Brain microvascular endothelial cell (primary cell): ENCODE measurements at places on chromosomes 11 and 22.

GRCh38 chr22:27185760-27186302 lies 528.4 kb downstream of the MIAT start:
- DNase-seq, result no peak

- DNase-seq, result no peak
Observed at GRCh38 chr22:30282616-30283046, 6.7 kb downstream of the CASTOR1 start.

DNA sequence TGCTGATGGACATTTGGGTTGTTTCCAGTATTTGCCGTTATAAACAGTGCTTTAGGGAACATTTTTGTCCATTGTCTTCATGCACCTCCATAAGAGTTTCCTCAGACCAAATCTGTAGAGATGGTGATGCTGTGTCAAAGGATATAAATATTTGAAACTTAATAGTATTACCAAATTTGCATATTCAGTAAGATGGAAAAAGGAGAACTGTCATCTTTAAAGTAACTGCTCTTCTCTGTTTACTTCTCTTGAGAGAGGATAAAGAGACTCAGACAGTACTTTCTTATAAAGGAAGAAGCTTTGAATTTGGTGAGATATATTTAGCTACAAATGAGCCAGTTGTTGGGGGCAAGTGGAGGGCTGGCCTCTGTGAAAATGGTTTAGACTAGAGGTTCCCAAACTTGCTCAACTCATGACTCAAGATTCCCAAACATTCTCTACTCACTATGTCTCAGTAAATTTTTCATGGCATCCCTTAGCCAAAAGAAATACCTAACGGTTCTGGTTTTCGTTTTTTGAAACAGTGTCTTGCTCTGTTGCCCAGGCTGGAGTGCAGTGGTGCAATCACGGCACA lies 26.2 kb downstream of the SHISA8 start:
- no peak for DNase-seq

DNA sequence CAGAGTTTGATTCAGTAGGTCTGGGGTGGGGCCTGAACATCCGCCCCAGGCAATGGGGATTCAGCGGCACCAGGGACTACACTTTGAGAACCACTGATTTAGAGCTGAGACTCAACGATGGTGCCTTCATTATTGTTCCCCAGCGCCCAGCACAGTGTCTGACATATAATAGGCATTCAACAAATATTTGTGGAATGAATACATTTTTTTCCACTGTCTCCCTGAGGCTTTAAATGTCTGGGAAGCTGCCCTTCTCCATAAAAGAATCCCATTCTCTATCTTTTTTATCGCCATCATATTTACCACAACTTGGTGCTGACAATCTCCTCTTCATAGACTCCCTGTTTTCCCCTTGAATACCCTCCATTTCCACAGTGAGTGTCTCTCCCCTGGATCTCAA lies 23.6 kb upstream of the LMO2 start:
- DNase-seq, result no peak

DNA sequence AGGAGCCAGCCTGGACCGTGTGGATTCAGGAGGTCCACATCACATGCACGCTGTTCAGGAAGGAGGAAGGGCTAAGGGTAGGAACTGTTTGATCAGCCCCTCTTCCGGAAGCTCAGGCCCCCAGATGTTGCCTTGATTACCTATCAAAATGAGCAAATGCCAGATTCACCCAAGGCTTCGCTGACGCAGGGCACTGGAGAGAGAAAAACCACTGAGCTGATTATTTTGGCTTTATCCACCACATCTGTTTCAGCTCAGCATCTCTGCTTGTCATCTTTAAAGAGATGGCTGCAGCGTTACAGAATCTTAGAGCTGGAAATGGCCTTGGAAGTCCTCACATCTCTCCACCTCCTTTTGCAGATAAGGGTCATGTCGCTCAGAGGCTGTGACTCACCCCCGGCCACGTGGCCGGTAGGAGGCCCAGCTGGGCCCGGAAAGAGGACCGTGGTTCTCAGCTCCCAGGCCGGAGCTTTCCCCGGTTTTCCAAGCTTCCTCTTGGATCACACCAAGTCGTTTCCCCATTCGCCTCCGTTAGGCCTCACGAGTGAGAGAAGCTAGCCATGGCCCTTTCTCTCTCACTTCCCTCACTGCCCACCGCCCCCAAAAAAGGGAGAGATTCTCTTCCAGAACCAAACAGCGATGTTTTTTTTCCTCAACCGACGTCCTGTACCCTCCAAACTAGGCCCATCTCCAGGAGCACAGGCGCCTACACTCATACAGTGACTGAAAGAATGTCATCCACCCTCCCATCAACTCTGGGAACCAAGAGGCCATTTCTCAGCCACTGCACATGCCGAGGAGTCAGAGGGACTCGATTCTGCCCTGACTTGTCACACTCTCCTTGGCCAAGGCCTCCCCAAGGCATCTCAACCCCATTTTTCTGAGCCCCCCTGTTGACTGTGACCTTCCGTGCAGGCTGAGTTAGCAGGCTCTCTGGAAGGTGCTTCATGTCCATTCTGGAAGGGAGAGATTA lies 37.6 kb downstream of the LIF start:
- peak; percentile 89 for DNase-seq

GRCh38 chr11:5081405-5081804 lies 12.0 kb downstream of the OR52E1 start:
- DNase-seq, result no peak

DNA sequence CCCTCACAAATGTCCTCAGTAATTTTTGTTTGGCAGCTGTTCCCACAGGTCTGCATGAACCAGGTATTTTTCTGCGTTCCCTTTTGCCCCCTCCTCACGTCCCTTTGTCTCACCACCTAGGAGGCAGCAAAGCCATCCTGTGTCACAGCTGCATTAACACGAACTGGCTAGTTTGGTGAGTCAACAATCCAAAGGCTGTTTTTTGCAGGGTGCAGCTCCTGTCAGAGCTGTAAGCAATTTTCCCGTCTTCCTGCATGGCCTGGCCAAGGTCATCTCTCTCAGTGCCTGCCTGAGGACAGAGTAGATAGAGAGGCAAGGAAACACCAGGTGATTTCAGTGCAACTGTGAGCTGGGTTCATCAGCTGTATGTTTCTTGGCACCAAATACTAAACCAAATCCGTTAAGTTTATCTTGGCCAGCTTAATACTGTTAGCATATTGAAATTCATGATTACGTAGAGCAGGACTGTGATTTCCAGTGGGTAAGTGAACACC lies 20.6 kb upstream of the VSIG10L2 start:
- DNase-seq, result no peak

DNA sequence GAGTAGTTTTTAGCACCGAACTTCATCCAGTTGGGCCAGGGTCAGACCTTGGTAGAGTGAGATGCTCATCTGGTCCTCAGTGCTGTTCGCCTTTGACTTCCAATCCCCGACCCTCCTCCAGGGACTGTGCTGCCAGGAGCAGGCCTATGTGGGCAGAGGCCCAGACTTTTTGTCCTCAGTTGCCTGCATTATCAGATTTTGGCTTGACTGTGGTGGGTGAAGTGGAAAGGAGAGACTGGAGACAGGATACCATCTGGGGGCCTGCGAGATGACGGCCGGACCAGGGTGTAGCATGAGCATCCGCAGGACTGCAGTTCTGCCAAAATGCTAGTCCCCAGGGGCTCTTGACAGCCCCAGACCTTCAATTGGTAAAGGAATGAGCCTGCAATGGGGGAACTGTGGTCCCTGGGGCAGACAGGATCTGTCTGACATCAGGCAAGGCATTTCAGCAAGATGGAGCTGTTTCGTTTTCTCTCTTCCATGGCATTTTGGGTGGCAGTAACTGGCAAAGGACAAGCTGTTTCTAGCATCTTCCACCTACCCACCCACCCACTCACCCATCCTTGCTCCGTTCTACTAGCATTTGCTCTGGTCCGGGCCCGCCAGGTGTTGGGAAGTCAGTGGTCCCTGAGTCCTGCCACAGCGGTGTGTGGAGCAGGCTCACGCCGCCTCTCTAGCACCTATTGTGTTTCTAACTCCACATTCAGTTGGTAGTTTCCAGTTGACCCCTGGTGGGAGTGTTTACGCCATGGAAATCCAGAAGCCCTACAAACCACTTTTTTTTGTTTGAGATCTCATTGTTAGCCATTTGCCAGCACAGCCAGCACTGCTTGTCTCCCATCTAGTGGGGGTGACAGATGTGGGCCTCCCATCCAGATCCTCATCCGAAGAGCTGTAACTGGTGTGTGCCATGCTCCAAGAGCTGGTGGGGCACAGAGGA lies 53.5 kb downstream of the OTOG start:
- DNase-seq, result no peak

DNA sequence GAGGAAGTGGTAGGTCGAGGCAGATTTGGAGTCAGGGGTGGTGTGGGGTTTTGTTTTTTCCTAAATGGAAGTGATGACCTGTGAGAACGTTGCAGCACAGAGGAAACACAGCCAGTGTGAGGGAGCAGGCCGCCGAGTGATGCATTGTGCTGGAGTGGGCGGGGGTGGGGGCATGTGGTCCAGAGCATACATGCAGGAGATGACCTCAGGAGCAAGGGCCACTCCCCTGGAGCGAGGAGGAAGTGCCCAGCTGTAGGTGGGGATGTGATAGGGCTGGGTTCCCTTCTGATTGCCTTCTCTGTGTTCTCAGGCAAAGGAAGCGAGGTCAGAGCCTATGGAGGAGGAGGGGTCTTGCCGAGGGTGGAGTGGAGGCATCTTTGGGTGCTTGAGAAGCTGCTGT lies 81.4 kb downstream of the PPP6R3 start:
- no peak for DNase-seq

DNA sequence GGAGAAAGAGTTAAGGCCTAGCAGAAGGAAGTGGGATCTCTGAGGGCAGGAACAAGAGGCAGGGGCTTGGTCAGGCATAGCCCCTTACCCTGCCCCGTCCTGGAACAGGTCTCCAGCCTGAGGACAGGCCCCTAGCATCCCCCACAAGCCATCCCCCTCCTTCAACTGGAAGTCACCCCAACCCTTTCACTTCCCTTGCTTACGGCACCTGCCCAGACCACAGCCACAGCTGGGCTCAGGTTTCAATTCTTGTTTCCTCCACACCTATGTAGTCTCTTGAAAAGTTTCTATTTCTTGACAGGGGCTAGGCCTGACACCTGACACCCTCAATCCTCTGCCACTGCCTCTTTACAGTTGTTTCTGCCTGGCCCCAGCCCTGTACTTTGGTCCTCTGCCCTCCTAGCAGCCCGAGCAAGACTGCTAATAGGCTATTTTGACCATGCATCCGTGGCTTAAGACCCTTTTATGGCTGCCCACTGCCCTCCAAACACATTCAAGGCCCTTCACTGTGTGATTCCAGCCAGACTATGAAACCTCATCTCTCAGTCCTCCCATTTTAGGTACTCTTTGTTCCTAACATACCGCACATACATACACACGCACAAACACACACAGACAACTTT lies 10.9 kb upstream of the FCHSD2 start:
- DNase-seq, result no peak

GRCh38 chr22:36470994-36471331 lies 10.5 kb downstream of the TXN2 start:
- peak; percentile 43 for DNase-seq

DNA sequence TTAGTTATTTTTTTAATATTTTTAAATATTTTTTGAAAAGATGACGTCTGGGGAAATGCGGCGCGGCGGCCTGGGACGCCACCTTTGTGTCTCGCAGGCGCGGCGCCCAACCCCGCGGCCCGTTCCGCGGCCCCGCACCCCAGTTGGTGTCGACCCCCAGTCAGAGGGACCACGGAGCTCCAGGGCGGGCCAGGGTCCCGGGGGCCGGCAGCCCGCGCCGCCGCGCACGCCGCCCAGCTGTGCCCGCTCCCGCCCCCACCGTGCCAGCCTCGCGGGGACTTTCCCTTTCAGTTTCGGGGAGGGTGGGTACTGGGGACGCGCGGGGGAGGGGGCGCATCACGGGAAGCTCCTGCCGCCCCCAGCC lies 1.6 kb downstream of the CCND1 start:
- DNase-seq, result no peak

DNA sequence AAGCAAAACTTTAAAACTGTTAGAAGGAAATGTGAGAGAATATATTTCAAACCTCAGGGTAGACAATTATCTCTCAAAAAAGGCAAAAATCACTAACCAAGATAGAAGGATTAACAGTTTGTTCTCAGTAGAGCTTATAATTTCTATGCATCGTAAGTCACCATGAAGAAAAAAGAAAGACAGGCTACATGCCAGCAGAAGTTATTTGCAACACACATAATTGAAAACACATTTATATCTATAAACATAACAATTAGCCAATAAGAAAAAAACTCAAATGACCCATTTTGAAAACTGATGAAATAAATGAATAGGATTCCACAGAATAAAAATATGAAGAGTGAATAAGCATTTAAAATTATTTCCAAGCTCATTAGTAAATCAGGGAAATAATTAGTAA lies 24.4 kb upstream of the SNX19 start:
- no peak for DNase-seq

- DNase-seq, result no peak
Observed at GRCh38 chr22:23283591-23284503, 103.5 kb downstream of the BCR start.

GRCh38 chr11:59200423-59200746 lies 12.3 kb downstream of the MPEG1 start:
- no peak for DNase-seq

DNA sequence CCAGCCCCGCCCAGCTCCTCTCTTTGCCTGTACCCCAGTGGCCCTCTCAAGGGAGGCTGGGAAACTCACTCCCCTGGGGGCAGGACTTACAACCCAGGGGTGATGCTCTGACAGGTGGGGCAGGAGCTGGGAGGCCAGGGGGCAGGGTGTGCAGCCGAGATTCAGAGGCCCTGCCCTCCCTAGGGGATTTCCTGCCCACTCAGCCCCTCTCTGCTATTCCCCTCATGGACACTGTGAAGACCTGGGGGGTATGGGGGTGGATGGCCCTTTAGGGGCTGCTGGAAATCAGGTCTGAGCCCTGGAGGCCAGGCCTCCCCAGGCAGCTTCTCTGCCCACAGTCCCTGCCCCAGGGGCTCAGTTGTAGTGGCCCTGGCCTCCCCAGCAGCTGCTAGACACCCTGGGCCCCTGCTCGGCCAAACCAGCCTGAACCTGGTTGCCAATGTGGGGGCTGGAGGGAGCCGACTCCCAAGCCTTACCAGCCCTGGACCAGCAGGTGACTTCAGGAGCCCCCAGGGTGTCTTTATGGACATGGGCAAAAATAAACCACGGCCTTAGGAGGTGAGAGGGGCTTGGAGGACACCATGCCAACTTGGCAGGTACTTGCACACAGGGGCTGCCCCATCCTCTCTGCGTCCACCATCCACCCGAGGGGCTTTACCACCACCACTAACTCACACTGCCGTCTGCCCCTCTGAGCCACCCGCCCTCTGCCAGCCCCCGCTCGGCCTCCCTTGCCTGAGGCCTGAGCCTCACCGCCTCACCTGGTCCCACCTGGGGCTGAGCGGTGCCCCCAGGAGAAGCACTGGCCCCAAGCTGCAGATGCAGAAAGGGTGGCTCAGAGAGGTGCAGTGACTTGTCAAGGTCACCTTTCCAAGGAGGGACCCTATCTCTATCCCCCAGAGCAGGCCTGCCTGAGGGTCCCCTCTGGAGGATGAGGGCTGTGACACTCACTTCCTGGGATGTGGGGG lies 2.8 kb upstream of the PHLDA2 start:
- DNase-seq, result no peak

- no peak for DNase-seq
Observed at GRCh38 chr22:18984564-18984963, 48.5 kb upstream of the PRODH start.

GRCh38 chr22:36375071-36375980 lies 12.4 kb downstream of the MYH9 start:
- no peak for DNase-seq

- peak; percentile 68 for DNase-seq
Observed at GRCh38 chr11:46826310-46827044, 19.6 kb downstream of the CKAP5 start.
